Fibroblast of villous mesenchyme (primary cell): ENCODE measurements at places on chromosomes 11 and 22. TPM values are rescaled to one million over a fixed set of nuclear protein-coding genes. Genes with fewer than 3 reads are reported as not detected.

Gene PIWIL4
- 0.64 and 0.86 TPM in 2 replicates for total RNA-seq

Gene SLC37A4
- total RNA-seq: 9.5 and 13.2 TPM in 2 replicates

Gene TRIM48
- total RNA-seq: not detected in 2 replicates

Gene LYVE1
- total RNA-seq: under 0.01 TPM in 1 of 2 replicates, not detected in the other

Gene YWHAH
- total RNA-seq: 131 and 140 TPM in 2 replicates

Gene CARD18
- under 0.01 and 2.9 TPM in 2 replicates for total RNA-seq

Gene DLG2
- 1.3 TPM in 2 replicates for total RNA-seq

Gene MYRF
- total RNA-seq: 2.6 and 9.7 TPM in 2 replicates

Gene MRGPRE
- total RNA-seq: not detected in 2 replicates

Gene OR52L1
- not detected in 2 replicates for total RNA-seq

Gene TMPRSS6
- total RNA-seq: not detected in 2 replicates

Gene MMP7
- 0.43 and 2.6 TPM in 2 replicates for total RNA-seq

Gene ARHGAP42
- total RNA-seq: 13.9 and 16.8 TPM in 2 replicates
